ENCODE measurements at places on chromosomes 16 and 17.

- H3K4me3 ChIP-seq = no peak overlapping the region
- H3K36me3 ChIP-seq = no peaks in the 10 kb centered on the region
- H3K27me3 ChIP-seq = peaks cover 52% of the 10 kb centered on the region
- no peaks in the 10 kb centered on the region for H3K4me1 ChIP-seq
These were observed 2.6 kb upstream of the FMNL1 start for GRCh38 chr17:45218895-45219661.

GRCh38 chr16:11871193-11871592, 19.9 kb upstream of the RSL1D1 start:
- DNase-seq = no peak
- H3K4me3 ChIP-seq = no peak overlapping the region
- H3K36me3 ChIP-seq = peaks cover 86% of the 10 kb centered on the region
- H3K27ac ChIP-seq = no peak overlapping the region
- H3K27me3 ChIP-seq = no peaks in the 10 kb centered on the region
- H3K4me1 ChIP-seq = no peaks in the 10 kb centered on the region

DNA sequence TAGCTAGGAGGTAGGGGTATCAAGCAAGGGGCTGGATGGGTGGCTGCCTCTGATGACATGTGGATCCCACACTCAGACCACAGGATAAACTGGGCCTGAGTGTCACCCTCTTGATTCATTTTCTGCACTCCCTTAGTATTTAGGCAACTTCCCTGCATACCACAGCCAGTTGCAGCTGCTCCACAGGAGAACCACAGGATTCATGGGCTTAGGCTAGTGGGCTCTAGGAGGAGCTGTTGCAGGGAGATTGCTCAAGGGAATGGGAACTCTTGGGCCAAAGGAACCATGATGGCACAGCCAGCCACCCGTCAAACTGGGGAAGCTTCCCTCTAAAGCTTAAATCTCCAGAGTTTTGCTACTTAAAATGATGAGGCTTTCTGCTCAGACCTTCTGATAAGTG, 269.7 kb upstream of the ASIC2 start:
- DNase-seq = no peak
- H3K27me3 ChIP-seq = no peaks in the 10 kb centered on the region
- peaks cover 2% of the 10 kb centered on the region for H3K4me1 ChIP-seq
- H3K4me3 ChIP-seq = no peak overlapping the region

DNA sequence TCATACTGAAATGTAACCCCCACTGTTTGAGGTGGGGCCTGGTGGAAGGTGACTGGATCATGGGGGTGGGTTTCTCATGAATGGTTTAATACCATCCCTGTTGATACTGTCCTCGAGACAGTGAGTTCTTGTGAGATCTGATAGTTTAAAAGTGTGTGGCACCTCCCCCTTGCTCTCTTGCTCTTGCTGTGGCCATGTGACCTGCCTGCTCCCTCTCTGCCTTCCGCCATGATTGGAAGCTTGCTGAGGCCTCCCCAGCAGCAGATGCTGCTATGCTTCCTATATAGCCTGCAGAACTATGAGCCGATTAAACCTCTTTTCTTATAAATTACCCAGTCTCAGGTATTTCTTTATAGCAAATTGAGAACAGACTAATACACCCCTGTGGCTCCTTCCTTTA, 40.6 kb downstream of the STAT3 start:
- H3K27ac ChIP-seq = no peak overlapping the region
- no peak for DNase-seq
- peaks cover under 1% of the 10 kb centered on the region for H3K36me3 ChIP-seq
- H3K4me3 ChIP-seq = no peak overlapping the region
- peaks cover 13% of the 10 kb centered on the region for H3K4me1 ChIP-seq

DNA sequence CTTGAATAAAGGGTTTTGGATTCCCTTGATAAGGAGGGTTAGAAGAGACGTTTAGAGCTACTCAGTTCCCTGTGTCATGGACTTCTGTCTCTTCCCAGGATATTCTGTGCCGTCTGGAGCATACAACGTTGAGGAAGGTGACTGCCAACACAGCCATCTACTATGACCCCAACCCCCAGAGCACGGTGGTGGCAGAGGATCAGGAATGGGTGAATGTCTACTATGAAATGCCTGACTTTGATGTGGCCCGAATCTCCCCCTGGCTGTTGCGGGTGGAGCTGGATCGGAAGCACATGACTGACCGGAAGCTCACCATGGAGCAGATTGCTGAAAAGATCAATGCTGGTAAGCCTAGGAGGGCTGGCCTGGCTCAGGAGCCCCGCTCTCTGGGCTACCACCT, 24.7 kb downstream of the POLR2A start:
- H3K4me1 ChIP-seq = no peaks in the 10 kb centered on the region
- DNase-seq = no peak
- H3K27me3 ChIP-seq = no peaks in the 10 kb centered on the region
- H3K4me3 ChIP-seq = no peak overlapping the region
- H3K27ac ChIP-seq = no peak overlapping the region

GRCh38 chr16:27726621-27727261, 176.8 kb downstream of the KATNIP start:
- H3K4me1 ChIP-seq = no peaks in the 10 kb centered on the region
- H3K4me3 ChIP-seq = no peak overlapping the region
- no peaks in the 10 kb centered on the region for H3K27me3 ChIP-seq
- H3K36me3 ChIP-seq = peaks cover 51% of the 10 kb centered on the region
- H3K27ac ChIP-seq = no peak overlapping the region

DNA sequence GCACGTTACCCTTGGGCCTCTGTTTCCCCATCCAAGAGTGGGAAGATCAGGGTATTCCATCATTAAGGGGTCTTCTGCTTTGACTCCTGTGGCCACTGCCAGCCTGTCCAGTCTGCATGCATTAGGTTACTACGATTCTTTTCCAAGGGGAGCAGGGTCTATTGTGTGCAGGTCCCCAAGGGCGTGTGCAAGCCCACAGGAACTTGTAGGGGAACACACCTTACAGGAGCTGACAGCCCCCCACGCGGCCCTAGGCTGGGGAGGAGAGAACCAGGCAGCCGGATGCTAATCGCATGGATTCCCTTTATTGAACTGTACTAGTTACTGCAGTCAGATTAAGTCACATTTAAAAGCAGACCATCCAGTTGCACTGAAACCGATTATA, 116.7 kb downstream of the C16orf78 start:
- H3K27me3 ChIP-seq = no peaks in the 10 kb centered on the region
- DNase-seq = no peak
- H3K36me3 ChIP-seq = peaks cover 42% of the 10 kb centered on the region
- no peak overlapping the region for H3K27ac ChIP-seq
- peaks cover 10% of the 10 kb centered on the region for H3K4me1 ChIP-seq

DNA sequence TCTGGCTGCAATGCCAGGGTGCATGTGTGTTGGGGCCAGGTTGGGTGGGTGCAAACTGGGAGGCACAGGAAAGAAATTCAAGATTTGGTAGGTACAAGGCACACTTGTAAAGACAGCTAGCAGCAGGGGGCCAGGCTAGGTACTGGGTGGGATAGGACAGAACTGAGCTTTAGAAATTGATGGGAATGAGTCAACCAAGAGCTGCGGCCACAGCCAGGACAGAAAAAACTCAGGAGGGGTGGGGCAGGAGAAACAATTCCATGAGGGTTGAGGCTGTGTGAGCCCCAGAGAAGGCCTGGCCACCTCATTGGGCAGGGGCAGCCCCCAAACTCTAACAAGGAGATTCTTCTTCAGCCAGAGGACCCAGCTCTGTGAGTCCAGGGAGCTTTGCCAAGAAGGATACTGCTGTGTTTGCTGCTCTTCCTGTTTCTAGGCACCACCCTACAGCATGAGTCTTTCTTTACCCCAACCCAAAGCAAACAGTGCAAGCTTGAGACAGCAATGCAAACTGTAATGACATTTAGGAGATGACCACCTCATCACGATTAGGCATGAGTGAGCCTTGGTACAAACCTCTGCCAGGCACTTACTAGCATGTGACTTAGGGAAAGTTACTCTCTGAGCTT, 21.3 kb upstream of the CCDC182 start:
- H3K27me3 ChIP-seq = no peaks in the 10 kb centered on the region
- DNase-seq = no peak
- no peaks in the 10 kb centered on the region for H3K36me3 ChIP-seq

DNA sequence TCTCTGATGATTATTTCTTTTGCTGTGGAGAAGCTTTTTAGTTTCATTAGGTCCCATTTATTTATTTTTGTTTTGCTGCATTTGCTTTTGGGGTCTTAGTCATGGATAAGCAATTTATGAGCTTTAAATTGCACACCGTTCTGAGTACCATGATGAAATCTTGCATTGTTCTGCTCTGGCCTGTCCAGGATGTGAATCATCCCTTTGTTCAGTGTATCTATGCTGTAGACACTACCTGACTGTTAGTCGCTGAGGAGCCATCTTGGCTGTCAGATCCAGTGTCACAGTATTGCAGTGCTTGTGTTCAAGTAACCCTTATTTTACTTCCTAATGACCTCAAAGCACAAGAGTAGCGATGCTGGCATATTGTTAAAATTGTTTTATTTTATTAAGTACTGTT, 218.0 kb upstream of the CNTNAP4 start:
- peaks cover 6% of the 10 kb centered on the region for H3K4me1 ChIP-seq
- no peak for DNase-seq
- no peaks in the 10 kb centered on the region for H3K27me3 ChIP-seq
- H3K4me3 ChIP-seq = no peak overlapping the region
- H3K27ac ChIP-seq = no peak overlapping the region
- H3K36me3 ChIP-seq = no peaks in the 10 kb centered on the region

- no peaks in the 10 kb centered on the region for H3K4me1 ChIP-seq
- H3K36me3 ChIP-seq = no peaks in the 10 kb centered on the region
- no peaks in the 10 kb centered on the region for H3K27me3 ChIP-seq
- H3K27ac ChIP-seq = no peak overlapping the region
- H3K4me3 ChIP-seq = no peak overlapping the region
- no peak for DNase-seq
These were observed 1851.6 kb downstream of the TP53TG3F start for GRCh38 chr16:35310999-35311398.

GRCh38 chr17:34843682-34844081, 117.6 kb downstream of the CCT6B start:
- no peak for DNase-seq
- H3K27ac ChIP-seq = no peak overlapping the region
- H3K36me3 ChIP-seq = no peaks in the 10 kb centered on the region
- no peak overlapping the region for H3K4me3 ChIP-seq
- no peaks in the 10 kb centered on the region for H3K4me1 ChIP-seq
- no peaks in the 10 kb centered on the region for H3K27me3 ChIP-seq

DNA sequence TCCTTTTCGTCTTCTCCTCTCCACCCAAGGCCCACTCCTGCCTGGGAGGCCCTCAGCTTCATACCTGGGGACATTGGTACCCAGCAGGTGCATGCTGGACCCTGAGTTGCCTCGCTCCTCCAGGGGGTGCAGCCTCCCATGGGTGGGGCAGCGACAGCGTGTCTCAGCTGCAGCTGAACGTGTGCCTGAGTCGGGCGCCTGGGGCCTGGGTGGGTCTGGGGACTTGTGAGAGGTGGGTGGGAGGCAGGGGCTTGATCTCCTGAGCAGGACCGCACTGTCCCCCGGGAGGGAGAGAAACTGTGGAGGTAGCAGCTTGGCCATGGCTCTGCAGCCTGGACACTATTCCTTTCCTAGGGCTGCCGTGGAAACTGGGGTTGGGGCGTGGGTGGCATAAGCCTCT, 24.8 kb upstream of the ENGASE start:
- no peaks in the 10 kb centered on the region for H3K4me1 ChIP-seq
- no peaks in the 10 kb centered on the region for H3K27me3 ChIP-seq
- no peaks in the 10 kb centered on the region for H3K36me3 ChIP-seq
- no peak overlapping the region for H3K27ac ChIP-seq

- DNase-seq = no peak
- no peak overlapping the region for H3K27ac ChIP-seq
These were observed 6.9 kb upstream of the GJD3 start for GRCh38 chr17:40371261-40371929.

- no peaks in the 10 kb centered on the region for H3K4me1 ChIP-seq
- no peak for DNase-seq
- no peaks in the 10 kb centered on the region for H3K36me3 ChIP-seq
- H3K27ac ChIP-seq = no peak overlapping the region
These were observed 303.1 kb downstream of the CBLN1 start for GRCh38 chr16:48978501-48978900.

- no peak overlapping the region for H3K27ac ChIP-seq
- peaks cover 54% of the 10 kb centered on the region for H3K4me1 ChIP-seq
- H3K36me3 ChIP-seq = peaks cover 5% of the 10 kb centered on the region
- DNase-seq = no peak
- no peaks in the 10 kb centered on the region for H3K27me3 ChIP-seq
These were observed 2.4 kb upstream of the RHBDF1 start for GRCh38 chr16:74747-75334.

DNA sequence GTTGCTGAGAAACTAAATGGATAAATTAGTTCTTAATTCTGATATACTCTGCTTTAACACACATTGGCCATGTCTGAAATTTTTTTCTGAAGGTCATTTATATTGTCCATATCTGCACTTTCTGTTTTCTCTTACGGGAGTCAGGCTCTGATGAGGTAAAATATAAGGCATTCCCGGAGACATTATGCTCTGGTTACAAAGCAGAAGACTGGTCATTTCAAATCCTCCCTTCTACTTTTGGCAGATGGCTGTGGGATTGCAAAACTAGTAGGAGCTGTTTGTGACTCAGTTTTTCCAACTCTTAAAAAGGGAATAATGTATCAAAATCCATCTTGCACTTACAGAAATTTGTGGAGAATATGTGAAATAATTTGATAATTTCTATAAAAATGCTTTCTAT, 92.2 kb upstream of the CPHXL start:
- H3K27ac ChIP-seq = no peak overlapping the region
- no peaks in the 10 kb centered on the region for H3K4me1 ChIP-seq

DNA sequence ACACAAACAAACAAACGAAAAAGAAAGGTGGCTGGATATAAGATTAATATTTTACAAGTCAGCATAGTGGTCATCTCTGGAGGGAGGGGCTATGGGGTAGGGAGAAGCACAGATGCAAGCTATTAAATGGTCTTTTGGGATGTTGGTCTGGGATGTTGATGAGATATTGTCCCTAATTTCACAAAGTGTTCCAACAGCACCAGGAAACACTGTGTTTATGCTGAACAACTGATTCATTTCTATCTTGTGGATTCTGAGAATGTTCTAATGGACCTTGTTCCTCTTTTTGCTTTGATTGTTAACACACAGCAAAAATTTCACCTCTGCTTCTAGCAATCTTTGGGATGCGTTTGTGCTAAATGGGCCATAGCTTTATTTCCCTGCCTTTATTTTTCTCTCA, 9.7 kb downstream of the PECAM1 start:
- H3K27me3 ChIP-seq = peaks cover 9% of the 10 kb centered on the region
- DNase-seq = no peak
- no peaks in the 10 kb centered on the region for H3K36me3 ChIP-seq

GRCh38 chr16:81481207-81481821, 36.7 kb downstream of the CMIP start:
- peaks cover 14% of the 10 kb centered on the region for H3K4me1 ChIP-seq
- DNase-seq = no peak
- no peak overlapping the region for H3K27ac ChIP-seq
- peaks cover 5% of the 10 kb centered on the region for H3K36me3 ChIP-seq

- DNase-seq = no peak
- no peak overlapping the region for H3K27ac ChIP-seq
- H3K27me3 ChIP-seq = no peaks in the 10 kb centered on the region
- H3K36me3 ChIP-seq = no peaks in the 10 kb centered on the region
These were observed 86.0 kb downstream of the VAT1L start for GRCh38 chr16:77874347-77874746.

DNA sequence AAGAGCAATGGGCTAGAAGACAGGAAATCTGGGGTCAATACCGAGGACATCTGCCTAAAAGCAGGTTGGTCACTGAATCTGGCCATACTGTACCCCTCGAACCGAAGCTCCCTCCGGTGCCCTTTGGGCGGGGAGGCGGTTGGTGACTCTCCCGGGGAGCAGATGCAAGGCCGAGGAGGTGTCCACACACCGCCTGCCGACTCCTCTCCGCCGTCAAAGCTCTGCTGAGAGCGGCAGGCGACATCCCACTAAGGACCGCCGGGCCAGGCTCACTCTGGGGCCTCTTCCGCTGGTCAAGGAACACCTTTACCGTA, 458 bp downstream of the ZNF200 start:
- DNase-seq = no peak
- no peak overlapping the region for H3K27ac ChIP-seq
- no peaks in the 10 kb centered on the region for H3K27me3 ChIP-seq
- H3K4me1 ChIP-seq = no peaks in the 10 kb centered on the region
